ENCODE measurements at places on chromosomes 4 and X.

DNA sequence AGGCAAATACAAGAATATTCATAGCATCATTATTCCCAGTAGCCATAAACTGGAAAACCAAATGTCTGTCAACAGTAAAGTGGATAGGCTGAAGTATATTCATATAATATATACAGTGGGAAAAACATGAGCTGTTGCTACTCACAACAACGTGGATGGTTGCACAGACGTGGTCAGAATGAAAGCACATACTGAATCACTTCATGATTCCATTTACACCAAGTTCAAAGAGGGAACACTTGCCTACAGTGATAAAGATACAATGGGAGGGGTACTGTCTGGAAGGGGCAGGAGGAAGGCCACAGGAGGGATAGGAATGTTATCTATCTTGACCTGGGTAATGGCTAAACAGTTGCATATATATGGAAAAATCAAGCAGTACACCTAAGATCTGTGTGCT, 25.3 kb downstream of the APBB2 start:
- DNase-seq, result no peak

GRCh38 chrX:3026074-3026815, 15.0 kb upstream of the ARSF start:
- DNase-seq, result no peak

- no peak for DNase-seq
Observed at GRCh38 chrX:31934842-31935370, 863.1 kb upstream of the FTHL17 start.

DNA sequence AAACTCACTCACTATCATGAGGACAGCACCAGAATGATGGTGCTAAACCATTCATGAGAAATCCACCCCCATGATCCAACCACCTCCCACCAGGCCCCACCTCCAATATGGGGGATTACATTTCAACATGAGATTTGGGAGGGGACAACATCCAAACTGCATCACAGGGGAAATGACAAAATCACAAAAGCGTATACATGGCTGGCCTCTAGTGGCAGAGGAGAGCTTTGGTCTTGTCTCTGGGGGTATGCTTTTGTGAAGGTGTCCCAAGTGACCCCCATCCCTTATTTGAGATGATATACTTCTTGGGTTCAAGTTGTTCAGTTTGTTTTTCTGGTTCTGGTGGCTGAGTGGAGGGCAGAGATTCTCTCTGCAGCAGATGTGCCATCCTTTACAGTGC, 8.5 kb upstream of the SETD7 start:
- peak; percentile 8 for DNase-seq

DNA sequence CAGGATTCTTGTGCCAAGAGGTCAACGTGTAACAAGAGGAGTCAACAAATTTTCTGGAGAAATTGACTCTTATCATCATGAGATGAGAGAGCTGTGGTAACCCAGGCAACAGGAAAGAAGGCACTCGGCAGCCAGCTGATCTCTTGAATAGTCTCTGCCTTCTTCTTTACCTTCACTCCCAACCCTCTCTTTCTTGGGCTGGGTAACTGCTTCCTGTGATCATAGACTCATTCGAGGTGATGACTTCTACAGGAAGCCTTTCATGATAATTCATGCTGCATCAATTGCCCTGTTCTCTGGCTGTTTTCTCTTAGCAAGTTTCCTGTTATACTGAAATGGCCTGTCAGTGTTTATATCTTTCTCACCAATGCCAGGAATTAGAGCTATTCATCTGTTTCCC, 70.8 kb upstream of the FSTL5 start:
- DNase-seq, result no peak

DNA sequence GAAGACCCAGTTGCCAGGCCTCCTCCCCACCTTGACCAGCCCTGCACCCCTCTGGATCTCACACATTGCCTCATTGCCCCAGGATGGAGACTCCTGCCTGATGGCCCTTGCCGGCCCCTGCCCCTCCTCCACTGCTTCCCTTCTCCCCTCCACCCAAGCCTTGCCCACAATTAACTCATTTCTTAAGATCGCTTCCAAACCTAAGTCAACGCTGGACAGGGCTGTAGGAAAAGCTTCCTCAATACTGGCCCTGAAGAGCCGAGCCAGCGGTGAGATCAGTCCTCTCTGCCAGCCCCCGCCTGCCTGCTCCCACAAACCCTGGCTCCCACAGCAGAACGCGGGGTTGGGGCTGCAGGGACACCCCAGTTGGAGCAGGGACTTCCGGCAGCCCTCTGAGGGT, 7.5 kb upstream of the HAUS7 start:
- no peak for DNase-seq

- no peak for DNase-seq
Observed at GRCh38 chr4:14302021-14302420, 674.5 kb upstream of the BOD1L1 start.

- DNase-seq, result no peak
Observed at GRCh38 chr4:188078116-188078515, 31.3 kb downstream of the TRIML2 start.

GRCh38 chrX:97238632-97239031, 354.9 kb downstream of the RPA4 start:
- no peak for DNase-seq

DNA sequence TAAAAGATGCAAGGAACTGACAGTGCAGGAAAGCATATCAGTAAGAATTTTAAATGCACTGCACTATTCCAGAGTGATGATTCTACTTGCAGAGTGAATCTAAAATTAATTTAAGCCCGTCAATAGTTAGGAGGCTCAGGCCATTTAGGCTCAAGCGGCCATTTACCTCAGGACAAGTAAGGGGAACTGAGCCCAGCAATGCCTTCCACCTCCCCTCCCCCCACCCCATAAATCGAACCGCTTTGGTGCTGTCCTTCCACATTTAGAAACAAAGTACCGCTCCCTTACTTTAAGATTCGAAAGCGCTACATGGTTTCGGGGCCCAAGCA, 665 bp downstream of the RBM41 start:
- no peak for DNase-seq

DNA sequence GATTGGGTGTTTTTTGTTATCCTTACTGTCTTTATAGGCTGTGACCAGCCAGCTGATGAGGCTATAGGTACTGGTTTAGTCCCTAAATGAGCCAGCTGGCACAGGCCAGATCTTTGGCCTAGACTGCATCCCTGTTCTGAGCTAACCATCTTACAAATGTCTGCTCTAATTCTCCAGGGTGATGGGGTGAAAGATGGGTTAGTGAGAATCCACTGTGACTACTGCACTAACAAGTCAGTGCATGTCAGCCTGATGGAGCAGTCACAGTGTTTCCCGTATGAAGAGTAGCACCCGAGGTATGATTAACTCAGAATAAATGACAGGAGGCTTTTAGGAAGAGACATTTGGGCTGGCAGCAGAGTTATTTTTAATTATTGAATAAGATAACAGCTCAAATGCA, 181.0 kb downstream of the DCTD start:
- DNase-seq, result no peak

Measured in CD4-positive, alpha-beta T cell treated with Interleukin-4 for 4 hours (primary cell).